ENCODE measurements at places on chromosomes 12 and 14. TPM values are rescaled to one million over a fixed set of nuclear protein-coding genes. Genes with fewer than 3 reads are reported as not detected.

Gene CATSPERB
- not detected for polyA plus RNA-seq

Gene RDH16
- 0.06 TPM for polyA plus RNA-seq

DNA sequence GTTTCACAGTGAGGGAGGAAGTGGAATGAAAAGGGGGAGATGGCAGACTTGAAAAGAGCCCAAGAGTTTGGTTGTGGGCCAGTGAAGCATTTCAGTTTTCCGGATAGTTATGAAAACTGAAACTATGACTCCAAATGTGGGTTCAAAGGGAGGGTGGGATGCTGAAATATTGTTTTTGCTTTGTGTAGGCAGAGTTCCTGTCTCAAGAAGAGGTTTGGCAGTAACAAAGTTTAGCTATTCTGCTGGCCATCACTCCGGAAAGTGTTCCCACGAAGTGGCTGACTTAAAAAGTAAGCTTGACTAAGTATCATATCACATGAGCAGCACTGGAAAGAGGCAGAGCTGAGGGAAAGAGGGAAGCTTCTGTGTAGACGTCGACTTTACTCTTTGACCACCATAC lies 85.2 kb downstream of the CAND1 start:
- DNase-seq, result no peak

Gene ANO4
- polyA plus RNA-seq, result 7.5 TPM

- DNase-seq, result no peak
Observed at GRCh38 chr12:52534482-52534881, 14.3 kb upstream of the KRT5 start.

DNA sequence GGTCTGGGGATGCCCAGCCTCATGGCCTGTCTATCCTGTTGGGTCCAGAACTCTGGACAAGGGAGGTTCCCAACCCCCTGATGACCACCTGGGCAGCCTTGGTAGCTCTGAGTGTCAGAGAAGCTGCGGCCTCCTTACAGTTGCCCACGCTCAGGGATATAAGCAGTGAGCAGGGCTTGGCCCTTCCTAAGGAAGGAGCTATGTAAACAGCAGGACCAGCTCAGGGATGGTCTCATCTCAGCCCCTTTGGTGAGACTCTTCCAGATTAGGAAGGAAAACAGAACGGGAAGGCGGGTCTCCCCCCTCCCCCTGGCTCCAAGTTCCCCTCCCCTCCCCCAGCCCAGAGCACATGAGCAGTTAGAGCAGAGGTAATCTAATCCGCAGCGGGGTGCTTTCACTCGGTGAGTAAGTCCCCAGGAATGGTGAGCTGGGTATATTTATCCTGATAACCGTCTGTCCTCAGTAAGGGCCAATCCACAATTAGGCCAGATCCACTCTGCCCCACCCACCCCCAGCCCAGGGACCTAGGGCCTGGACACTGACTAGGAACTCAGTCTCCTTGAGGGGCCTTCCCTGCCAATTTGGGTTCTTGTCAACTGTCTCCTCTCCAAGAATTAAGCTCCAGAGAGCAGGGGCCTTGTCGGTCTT lies 29.5 kb upstream of the RPLP0 start:
- peak; percentile 94 for DNase-seq

DNA sequence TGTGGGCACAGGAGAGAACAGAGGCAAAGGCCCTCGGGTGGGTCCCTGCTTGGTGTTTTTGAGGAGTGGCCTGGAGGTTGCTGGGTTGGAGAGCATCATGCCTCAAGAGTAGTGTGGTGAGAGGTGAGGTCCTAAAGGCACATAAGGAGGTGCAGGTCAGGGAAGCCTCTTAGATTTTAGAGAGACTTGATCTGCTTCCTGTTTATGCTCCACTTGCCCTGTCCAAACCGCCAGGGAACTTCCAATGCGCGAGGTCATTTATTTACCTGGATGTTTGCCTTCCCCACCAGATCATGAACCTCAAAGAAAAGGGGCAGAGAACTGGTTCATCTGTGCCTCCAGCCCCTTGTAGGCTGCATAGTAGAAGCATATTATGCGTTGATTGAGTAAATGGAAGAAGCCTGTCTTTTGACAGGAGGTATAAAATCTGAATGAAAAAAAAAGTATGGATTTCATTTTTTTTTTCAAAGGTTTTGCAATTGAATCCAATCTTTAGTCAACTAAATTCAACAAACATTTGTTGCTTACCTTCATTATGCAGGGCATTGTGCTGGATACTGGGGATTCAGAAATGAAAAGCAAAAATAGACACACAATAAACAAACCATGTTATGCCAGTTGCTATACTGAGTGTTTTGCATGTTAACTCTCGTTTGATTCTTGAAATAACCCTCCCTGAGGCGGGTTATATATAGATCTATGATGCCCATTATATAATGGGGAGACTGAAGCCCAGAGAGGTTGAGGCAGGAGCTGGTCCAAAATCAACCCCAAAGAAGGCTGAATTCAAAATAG lies 485.2 kb downstream of the VRK1 start:
- no peak for DNase-seq

DNA sequence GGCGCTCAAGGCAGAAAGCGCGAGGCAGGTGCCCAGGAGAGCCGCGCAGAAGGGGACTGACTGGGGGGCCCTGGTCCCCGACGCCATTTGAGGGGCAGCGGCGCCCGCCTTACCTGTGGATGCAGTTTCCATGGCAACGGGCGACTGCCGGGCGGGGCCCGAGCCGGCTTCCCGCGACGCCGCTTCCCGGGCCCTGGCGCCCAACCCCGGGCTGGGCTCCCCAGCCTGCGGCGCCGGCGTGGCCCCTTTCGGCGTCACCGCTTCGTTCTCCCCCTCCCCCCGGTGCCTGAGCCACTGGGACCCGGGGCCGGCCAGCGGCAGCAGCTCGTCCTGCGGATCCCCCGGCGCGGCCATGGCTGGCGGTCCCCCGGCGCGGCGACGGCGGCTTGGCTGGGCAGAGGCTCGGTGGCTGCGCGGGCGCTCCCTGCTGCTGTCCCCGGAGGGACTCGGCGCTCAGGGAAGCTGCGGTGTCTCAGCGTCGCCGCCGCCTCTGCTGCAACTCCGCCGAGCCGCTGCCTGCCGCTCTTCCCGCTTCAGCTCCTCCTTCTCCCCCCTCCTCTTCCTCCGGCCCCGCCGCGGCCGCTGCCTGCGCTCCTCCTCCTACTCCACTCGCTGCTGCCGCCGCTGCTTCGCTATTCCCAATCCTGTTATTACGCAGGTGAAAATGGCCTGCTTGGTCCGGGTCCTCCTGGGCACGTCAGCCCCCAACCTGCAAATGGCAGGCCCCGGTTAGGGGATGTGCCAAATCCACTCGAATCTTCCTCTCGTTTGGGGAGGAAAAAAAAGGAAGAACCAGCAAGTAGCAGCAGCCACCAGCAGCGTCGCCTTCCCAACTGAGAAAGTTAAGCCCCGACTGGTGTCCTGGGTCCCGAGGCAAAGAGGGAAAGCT lies at the start of gene RTN1:
RTN1 (minus strand) TSS at position 500 of the 889 bp plus-strand sequence; CDS start at position 354, 146 bp downstream.
- peak; percentile 2 for DNase-seq

GRCh38 chr12:119885549-119885948 lies 8.4 kb upstream of the CIT start:
- no peak for DNase-seq

DNA sequence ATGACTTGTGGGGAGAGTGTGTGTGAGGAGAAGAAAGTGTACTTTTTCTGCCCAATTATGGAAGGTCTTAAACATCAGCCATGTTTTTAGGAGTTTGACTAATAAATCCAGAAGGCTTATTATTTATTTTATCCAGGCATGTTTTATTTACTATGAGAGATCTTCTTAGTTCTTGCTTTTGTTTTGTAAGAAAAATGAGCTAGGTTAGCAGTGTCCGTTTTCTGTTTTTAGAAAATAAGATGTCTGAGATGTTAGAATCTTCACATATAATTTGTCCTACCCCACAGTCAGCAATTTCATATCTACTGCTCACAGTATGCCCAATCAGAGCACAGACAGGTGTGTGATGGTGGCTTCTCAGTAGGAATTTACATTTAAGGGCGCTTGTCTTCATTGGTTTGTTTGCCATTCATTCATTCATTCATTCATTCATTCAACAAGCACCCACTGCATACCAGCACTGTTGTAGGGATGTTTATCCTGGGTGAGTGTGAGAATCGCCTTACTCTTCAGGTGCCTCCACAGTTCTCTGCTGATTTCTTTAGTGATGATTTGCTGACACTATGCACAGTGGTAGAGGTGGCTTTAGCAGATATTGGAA lies 83.2 kb downstream of the CRADD start:
- no peak for DNase-seq

DNA sequence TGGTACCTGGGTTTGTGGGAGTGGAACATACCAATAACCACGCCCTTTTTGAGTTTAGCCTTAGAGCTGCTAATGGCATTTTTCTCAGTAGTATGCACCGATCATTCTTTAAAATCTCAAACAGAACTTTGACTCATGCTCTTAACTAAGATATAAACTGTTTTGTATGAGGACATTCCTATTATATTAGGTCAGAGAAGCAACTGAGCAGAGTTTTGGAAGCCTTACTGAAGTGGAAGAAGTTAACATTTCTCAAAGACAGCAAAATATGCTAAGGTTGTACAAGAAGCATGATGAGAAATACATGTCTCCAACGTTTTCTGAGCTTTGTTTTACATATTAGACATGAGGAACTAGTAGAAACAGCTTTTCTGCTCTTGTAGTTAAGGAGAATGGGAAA lies 819.2 kb downstream of the FSCB start:
- DNase-seq, result peak; percentile 57

GRCh38 chr12:40446385-40446784 lies 221.6 kb downstream of the LRRK2 start:
- no peak for DNase-seq

Gene HEBP1
- polyA plus RNA-seq, result 57.7 TPM

DNA sequence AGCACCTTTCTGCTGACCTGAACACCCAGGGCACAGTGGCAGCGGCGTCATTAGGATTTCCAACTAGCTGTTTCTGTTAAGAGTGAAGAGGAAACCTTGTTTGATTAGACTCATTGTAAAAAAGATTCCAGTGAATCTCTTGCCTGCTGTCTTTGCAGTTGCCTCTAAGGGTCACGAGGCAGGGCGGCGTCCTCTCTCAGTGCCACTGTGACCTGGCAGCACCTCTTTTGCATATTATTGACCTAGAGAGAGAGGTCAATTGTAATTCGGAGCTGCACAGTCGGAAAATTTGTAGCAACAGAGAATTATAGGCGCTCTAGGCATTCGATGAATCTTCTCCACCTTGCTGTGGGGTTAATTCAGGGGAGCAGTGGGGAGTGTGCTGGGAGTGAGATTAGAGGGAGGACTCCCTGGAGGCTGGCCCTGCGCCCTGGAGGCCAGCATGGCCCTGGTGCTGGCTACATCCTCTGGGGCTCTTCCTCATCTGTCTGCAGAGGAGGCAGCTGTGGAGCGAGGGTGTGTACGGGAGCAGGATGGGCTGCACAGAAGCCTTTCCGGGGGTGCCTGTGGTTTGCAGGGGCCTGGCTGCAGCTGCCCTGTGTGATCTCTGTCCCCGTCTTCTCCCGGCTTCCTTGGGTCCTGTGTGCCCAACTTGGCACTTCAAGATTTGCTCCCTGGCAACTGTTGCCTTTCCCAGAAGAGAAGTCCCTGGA lies 14.3 kb downstream of the PACS2 start:
- no peak for DNase-seq

Data from AG04450 (cell line).